ENCODE measurements at places on chromosomes 5 and 9.

GRCh38 chr9:20144197-20144596, 355.4 kb upstream of the SLC24A2 start:
- no peak for DNase-seq

- DNase-seq, result no peak
These were observed 64.6 kb upstream of the EPB41L4A start for GRCh38 chr5:112483704-112484103.

DNA sequence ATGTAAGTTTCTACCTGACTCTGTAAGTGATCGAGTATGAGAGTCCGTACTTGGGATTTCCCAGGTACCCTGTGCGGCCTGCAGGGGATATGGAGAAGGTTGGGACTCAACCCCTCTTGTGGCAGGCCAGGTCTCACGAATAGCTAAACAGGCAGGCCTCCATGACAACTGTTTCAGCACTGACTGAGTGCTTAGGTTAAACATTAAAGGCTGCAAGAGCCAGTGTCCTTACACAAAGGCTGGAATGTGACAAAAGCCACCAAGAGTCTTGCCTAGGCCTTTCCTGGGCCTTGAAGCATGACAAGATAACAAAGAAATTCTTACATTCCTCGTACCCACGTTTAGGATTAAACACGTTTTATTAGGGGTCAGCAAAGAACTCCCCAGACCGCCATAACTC, 58.6 kb downstream of the THBS4 start:
- no peak for DNase-seq

- DNase-seq, result no peak
These were observed 11.0 kb upstream of the TNFSF8 start for GRCh38 chr9:114941376-114941775.

GRCh38 chr5:138978080-138978479, 102.9 kb upstream of the LRRTM2 start:
- DNase-seq, result no peak

GRCh38 chr5:8590959-8591358, 722.0 kb downstream of the MTRR start:
- no peak for DNase-seq

DNA sequence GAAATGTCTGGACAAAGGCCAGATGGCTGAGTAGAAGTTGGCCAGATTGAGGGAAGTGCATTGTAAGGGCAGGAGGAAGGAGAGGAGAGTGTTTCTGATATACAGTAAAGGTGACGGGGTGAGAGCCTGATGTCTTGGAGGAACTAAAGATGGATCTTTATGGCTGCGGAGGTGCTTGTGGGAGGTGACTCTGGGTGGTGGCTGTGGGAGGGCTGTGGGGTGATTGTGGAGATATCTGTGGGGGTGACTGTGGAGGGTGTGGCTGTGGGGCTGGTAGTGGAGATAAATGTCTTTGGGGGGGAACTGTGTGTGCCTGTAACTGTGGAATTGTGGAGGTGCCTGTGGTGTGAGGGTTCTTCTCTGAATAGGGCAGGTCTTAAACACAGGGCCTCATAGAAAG, 121.4 kb downstream of the CMYA5 start:
- DNase-seq, result no peak

- DNase-seq, result no peak
These were observed 92.8 kb upstream of the RASEF start for GRCh38 chr9:83155733-83156132.

DNA sequence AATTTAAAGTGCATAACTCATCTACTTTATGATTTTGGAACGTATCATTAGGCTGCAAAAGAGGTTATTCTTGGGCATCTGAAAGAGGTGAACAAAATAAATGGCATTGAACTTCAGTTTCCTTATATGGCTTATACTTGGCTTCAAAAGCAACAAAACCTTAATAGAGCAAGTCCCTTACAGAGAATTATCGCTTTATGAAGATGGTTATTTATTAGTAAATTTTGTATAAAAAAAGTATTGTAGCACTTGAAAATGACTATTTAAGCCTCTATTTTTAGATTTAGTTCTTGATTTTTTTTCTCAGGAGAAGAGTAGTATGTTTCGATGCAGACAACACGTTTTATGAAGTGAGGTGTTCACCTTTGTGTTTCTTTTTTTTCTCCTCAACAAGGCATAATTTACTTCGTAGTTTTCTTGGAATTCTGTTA, 2.0 kb downstream of the ERBIN start:
- DNase-seq, result no peak

DNA sequence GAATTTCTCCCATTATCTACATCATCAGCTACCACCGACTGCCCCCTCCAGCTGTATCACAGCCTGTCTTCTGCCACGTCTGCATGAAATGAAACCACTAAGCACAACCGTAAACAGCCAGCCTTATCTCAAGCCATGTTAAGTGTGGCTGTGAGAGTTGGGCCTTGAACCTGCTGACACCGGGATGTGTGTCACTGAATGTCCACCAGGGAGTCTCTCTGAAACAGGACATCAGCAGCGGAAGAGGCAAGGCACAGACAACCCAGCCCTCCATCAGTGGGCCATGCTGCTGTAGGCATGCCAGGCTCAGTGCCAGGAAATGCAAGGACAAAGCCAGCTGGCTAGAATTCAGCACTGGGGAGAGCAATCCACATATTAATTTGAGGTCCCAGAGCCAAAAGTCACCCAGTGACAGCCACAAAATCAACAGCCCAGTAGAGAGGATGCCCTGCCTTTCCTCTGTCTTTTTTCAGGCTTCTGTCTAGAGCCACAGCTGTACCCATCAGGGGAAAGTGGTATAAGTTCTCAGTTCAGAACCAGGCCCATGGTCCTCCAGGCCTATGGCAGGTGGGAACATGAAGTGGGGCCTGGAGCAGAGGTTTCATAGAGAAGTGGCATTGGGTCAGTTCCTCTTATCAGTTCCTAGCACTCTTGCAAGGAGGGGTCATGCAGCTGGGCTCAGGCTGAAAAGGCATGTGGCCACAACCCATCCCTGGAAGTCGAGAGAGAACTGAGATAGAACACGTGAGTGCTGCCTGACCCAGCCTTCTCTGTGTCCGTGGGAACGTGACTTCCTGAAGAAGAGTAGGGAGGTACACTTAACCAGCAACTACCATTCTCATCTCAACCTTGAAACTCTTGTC, 199.4 kb downstream of the ESM1 start:
- no peak for DNase-seq

GRCh38 chr9:34594177-34594576, 4.7 kb upstream of the CNTFR start:
- no peak for DNase-seq

DNA sequence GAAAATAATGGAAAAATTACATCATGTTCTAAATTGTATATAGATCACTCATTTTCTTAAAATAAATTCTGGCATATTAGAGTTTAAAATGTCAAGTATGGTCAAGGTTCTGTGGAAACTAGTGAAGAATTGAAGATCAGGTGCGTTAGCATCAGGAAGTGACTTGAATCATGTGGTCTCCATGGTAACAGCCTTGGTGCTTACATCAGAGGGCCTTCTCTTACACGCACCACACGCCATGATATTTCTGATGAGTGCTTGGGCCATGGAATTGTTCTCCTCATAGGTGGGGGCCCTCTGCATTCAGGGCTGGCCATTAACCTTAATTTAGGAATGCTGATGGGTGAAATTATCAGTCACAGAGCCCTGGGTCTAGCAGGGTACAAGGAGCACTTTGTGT, 288.1 kb upstream of the EFNA5 start:
- no peak for DNase-seq

DNA sequence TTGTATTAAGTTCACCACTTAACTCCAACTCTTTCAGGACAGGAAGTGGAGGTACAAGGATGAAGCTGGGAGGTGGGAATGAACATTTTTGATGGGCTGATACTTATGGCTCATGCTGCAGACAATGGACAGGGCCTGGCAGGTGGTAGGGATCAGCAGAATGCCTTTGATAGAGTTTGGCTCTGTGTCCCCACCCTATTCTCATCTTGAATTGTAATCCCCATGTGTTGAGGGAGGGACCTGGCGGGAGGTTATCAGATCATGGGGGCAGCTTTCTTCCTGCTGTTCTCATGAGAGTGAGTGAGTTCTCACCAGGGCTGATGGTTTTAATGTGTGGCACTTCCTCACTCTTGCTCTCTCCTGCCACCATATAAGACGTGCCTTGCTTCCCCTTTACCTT, 87.3 kb upstream of the PRLR start:
- DNase-seq, result no peak

GRCh38 chr9:133420392-133420827, 1.8 kb upstream of the ADAMTS13 start:
- no peak for DNase-seq

- no peak for DNase-seq
These were observed 90.3 kb downstream of the NUDT12 start for GRCh38 chr5:103472265-103472664.

DNA sequence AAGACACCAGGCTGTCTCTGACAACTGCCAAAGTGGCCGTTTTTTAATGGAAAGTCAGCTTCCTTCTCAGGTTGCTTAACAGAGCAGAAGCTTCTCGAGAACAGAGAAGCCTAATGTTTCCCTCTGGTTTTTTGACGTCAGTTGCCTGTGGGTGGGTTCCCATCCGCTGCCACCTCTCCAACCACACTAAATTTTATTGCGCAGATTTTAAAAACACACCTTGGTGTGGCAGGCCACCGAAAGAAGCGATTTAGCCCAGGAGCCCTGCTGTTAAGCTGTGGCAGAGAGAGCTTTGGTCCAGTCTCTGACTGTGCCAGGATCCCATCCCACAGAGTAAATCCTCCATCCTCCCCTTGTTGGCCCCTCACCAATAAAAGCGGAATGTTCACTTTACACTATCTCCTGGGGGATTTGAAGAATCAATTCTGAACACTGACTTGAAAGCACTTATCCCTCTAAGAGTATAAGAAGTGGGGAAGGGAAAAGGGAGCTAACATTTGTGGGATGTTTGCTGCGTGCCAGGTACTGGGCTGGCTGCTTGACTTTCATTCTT, 181.6 kb downstream of the AOPEP start:
- no peak for DNase-seq

DNA sequence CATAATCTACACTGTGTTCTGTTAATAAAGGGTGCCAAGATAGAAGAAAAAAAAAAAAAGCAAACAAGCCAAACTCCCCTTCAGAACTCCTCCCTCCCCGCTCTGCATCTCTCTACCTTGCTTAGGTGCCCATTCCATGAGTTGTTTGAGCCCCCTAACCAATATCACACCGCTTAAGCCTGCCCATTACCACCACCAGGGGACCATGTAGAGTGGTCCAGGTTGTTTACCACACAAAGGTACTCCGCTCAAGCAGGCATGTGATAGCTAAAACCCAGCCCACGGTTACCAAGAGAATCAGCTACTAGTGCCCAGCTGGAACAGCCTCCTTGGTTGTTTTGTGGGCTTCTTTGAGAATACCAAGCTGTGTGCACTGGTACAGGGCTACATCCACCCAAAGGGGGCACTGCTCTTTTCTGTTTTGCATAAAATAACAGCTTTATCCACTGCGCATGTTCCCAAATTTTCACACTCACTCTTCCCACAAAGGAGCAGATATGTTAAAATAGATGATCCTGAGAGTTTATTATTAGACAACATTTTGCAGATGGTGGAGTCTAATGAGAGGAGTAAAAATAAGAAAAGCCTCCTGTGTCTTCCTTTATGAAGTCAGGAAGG, 304.1 kb downstream of the DEPDC1B start:
- no peak for DNase-seq

DNA sequence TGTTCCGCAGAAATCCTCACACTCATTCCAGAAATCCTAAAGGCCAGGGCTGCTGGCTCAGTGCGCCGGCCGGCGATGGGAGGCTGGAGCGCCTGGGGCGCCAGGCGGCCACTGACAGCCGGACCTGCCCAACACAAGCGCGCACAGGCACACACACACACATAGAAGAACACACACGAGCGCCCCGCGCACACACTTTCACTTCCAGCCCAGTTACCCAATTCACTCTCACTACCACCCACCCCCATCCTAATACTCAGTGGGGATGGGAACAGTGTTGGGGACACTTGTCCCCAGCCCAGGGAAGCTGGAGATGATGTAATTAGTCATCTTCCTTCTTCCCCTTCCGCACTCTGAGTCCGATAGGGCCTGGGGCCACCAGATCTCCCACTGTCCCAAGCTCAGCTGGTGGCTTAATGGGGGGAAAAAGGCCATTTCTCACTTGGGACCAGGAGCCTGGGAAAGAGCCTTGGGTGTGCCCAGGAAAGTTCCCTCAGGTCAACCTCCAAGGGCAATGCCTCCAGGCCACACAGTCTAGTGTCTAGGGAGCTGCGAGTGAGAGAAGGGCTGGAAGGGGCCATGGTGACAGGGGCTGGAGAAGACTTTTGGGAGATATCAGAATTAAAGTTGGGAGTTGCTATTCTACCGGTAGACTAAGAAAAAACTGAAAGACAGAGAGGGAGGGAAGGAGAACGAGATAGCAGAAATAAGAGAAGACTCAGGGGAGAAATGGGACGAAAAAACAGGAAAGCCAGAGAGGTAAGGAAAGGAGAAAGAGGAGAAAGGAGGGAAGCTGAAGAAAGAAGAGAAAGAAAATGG, 1.7 kb downstream of the EBF1 start:
- DNase-seq, result no peak

GRCh38 chr5:43967165-43967564, 364.2 kb downstream of the NNT start:
- peak; percentile 2 for DNase-seq

GRCh38 chr9:94905606-94906005, 179.1 kb downstream of the AOPEP start:
- no peak for DNase-seq

GRCh38 chr5:14777932-14778791, 93.4 kb downstream of the ANKH start:
- no peak for DNase-seq

DNA sequence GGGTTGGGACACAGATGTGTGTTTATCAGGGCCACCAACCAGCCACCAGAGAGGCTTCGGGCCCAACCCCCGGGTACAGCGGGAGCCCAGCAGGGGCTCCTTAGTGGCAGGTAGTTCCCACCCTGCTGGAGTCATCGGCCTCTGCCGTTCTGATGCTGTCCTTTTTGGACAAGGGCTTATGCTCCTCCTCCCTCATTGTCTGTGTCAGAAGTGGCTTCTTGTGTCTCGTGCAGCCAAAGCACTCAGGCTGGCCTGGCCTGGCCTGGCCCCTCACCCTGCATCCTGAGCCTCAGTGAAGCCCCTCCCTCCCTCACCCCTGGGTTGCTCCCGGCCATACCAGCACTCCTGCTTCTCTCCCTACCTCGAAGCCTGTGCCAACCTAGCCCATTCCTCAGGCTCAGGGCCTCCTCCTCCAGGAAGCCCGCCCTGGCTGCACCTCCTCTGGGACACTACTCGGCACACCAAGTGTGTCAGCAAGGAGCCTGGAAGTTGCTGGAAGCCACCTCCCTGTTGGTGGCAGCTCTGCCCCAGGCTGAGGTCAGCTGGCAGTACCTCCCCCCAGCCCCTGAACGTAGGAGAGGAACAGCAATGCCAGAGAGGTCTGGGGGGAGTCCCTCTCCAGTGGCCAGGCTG, 4.1 kb upstream of the UBAC1 start:
- no peak for DNase-seq
